Glutamatergic neuron (in vitro differentiated cells): ENCODE measurements at places on chromosomes 16 and 17. TPM values are rescaled to one million over a fixed set of nuclear protein-coding genes. Genes with fewer than 3 reads are reported as not detected.

The AOC3 gene
- 2.0 TPM for total RNA-seq

The PRAC2 gene
- not detected for total RNA-seq

The NKD1 gene
- 31.3 TPM for total RNA-seq

The GP1BA gene
- 0.47 TPM for total RNA-seq

- DNase-seq, result no peak
Observed at GRCh38 chr17:15213381-15214087, 51.6 kb downstream of the PMP22 start.

DNA sequence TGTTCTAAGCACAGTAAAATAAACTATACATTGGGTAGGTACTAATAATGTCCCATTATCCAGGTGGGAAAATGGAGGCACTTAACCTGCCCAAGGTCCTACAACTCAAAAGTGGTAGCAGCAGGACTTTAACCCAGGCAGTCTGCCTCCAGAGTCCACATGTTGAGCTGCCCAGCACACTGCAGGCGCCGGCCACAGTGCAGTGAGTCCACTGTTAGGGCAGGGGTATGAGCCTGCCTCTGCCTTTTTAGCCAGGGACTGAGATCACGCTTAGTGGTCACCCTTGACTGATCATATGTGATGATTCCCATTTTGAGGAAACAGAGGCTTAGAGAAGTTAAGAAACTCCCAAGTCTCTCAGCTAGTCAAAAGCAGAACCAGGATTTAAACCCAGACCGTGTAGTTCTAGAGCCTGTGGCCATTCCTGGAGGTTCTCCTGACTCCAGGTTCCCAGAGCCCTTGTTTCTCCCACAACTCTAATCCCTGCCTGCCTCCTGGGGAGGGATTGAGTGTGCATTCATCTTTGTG is 8.4 kb downstream of the CES1 start:
- no peak for DNase-seq

The KRTAP3-2 gene
- not detected for total RNA-seq
